ENCODE measurements at places on chromosomes 2 and 18.
A peak's percentile ranks its signal among the peaks of the same experiment; 100 is the strongest.

DNA sequence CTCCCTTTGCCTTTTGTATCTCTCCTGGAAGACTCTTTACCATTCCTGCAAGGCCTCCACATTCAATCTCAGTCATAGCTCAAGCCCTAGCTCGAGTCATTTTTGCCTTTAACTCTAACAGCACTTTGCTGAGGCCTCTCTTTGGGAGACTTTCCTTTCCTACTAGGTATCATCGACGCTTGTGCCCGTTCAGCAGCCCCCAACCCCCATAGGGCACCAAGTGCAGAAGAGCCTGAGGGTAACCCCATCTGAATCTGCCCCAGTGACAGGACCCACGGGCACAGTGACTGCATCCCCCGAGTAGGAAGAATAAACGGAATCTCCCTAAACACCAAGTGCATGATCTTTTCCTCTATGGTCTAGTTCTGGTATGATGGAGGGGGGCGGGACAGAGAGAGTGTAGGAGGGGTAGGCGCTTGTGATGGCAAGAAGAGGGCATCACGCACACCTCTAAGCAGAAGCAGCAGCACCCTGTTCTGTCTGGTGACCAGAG lies 66.3 kb downstream of the UXS1 start:
- no peak for DNase-seq

DNA sequence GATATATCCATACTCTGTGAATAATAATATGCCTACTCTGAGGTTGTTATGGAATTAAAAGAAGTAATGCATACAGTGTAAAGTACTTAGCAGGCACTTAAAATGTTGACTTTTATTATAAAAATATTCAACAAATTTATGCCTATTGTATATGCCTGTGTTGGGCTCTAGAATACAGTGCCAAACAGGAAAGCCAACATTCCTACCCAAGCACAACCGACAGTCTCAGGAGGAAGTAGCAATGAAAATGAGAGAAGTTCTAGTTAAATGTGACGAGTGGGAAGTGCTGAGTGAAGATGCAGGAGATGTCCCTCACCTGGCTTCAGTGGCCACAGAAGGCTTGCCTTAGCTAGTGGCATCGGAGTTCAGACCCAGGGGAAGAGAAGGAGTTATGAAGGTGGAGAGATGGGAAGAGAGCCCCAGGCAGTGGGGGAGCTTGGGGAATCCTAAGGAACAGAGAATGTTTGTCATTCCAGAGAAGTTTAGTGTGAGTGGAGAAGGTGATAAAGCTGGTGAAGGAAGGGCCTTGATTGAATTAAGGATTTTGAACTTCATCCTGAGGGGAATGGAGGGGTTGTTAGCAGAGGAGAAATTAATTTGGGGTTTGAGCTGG lies 105.4 kb upstream of the CNGA3 start:
- DNase-seq = no peak

GRCh38 chr2:43218702-43219382 lies 7.6 kb downstream of the ZFP36L2 start:
- DNase-seq = peak; percentile 29

DNA sequence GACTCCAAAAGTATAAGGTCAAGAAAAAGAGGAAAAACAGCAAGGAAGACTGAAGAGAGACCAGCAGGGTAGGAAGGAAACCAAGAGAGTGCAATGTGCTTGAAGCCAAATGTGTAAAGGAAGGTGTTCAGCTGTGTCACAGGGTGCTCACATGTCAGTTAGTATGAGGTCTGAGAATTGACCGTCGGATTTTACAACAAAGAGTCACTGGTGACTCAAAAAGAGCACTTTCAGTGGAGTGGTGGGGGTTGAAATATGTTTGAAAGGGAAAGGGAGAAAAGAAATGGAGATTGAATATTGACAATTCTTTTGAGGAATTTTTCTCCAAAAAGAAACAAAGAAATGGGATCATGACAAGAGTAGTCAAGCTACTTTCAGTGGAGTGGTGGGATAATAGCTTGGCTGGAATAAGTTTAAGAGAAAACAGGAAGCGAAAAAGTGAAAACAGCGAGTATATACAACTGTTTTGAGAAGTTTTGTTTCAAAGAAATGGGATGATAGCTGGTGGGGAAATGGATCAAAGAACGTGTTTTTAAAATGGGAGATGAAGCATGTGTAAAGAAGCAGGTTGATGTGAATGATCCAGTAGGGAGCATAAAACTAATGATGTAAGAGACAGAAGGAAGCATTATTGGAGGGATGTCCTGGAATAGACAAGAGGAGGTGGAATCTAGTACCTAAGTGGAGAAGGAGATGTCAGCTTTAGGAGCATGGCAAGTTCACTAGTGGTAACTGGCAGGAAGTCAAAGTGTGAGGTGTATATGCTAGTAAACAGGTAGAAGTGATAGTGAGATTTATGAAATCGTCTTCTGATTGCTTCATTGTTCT lies 3.6 kb upstream of the TSPYL6 start:
- no peak for DNase-seq

- DNase-seq = no peak
Observed at GRCh38 chr2:61420991-61421544, 49.8 kb downstream of the USP34 start.

- peak; percentile 78 for DNase-seq
Observed at GRCh38 chr2:156333951-156334495, 1.5 kb upstream of the NR4A2 start.

- no peak for DNase-seq
Observed at GRCh38 chr18:29311580-29311979, 1134.7 kb upstream of the CDH2 start.

DNA sequence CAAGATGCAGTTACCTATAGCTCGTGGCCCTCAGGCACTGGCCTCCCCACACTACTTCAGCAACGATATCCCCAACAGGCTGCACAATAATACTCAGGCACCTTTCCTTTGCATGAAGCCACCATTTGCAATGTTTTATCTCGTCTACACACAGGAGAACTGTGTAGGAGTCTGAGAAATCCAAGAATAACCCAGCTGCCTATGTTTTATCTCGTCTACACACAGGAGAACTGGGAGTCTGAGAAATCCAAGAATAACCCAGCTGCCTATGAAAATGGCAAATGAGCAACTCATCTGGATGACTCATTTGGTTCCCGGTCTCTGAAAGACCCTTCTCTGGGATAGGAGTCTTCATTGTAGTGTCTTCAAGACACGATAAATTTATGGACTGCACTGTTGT lies 18.3 kb upstream of the LNPK start:
- no peak for DNase-seq

DNA sequence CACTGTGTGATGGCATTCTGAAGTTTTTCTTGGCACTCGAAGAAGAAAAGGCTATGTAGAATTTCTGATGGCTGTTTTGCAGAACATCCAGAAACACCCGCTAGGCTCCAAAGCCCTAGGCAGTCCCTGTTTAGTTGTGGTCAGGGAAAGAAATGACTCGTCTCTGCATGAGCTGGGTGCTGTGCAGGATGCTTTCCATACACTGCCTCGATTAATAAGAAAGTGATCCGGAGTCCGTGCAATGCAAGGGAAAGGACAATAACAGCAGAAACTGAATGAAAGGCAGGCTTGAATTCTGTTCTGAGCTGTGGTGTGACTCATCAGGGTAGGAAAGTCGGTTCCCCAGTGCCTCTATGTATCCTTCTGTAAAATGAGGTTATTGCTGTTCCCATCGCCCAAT lies 18.7 kb downstream of the MAPRE3 start:
- DNase-seq = no peak

- DNase-seq = no peak
Observed at GRCh38 chr2:138184428-138184827, 220.2 kb downstream of the HNMT start.

DNA sequence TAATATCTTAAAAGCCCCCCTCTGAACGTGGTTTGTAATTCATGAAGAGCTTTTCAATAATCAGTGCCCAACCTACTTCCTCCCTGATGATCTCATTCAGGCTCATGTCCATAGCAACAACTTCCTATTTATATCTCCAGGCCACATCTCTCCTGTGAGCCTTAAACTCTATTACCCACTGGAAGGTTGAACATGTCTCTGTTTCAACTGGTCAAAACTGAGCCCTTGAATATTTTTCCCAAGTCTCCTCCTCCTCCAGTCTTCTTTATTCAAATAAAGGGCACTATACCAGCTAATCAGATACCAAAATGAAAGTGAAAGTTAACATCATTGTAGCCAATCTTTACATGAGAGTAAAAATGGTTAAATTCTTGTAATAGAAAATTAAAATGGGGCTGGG lies 63.7 kb upstream of the ITGA4 start:
- DNase-seq = peak; percentile 62

DNA sequence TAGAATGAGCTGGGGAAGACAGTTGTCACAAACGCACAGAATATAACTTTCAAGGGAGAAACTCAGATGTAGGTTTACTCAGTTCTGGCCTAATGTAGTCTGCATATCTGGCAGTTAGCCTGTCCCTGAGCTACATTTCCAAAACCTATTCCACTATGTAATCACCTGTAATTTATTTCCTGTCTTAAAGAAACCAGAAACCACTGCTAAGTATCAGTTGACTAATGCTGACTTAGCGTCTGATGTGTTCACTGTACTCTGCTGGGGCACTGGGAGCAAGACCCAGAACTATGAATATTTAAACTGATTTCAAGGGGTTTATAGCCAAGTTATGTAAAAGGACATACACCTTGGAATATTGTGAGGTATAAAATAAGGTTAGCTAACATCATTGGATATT lies 1995.2 kb upstream of the PIK3C3 start:
- DNase-seq = no peak

DNA sequence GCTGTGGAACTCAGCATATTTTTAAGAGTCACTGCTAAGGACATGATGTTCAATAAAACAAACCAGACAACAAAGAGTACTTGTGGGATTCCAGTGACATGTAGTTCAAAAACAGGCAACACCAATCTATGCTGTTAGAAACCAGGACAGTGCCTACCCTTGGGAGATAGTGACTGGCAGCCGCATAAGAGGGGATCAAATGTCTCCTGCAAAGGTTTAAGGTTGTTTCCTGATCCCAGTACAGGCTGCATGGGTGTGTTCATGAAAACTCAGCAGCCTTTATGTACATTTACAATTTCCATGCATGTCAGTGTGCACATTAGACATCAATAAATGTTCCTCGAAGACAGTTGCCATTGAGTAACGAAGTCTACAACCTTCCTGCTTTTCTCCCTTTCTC lies 183.8 kb downstream of the PID1 start:
- DNase-seq = no peak

- DNase-seq = no peak
Observed at GRCh38 chr2:189791338-189792042, 7.2 kb downstream of the PMS1 start.

DNA sequence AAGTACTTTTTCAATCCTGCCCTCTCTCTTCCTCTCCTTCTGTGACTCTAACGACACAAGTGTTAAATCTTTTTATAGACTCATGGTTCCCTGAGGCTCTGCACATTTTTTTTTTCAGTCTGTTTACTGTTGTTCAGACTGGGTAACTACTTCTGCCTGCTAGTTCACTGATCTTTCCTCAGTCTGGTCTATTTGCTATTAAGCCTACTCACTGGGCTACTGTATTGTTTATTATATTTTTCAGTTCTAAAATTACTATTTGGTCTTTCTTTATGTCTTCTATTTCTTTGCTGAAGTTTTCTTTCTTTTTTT lies 21.3 kb downstream of the PPP3R1 start:
- no peak for DNase-seq

GRCh38 chr2:95573866-95574265 lies 17.9 kb upstream of the TRIM43 start:
- DNase-seq = no peak

- DNase-seq = peak; percentile 83
Observed at GRCh38 chr2:138421971-138422335, 79.6 kb upstream of the SPOPL start.

DNA sequence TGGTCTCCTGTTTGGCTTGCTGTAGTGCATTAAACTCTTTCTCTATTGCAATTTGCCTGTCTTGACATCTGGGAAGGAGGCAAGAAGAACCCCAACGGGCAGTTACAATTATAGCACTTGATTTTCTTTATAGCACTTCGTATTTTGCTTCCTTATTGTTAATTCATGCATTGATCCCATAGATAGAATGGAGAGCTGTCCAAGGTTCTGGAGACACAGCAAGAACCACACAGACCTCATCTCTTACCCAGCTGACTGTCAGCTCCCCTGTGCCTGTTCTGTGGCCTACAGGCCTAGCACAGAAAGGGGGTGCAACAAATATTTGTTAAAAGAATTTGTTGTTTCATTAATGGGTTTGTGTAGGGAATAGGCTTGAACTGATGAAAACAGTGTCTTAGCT lies 194.3 kb downstream of the GALNT1 start:
- DNase-seq = no peak

- DNase-seq = no peak
Observed at GRCh38 chr2:109130723-109130995, 1.7 kb downstream of the SH3RF3 start.

- DNase-seq = peak; percentile 87
Observed at GRCh38 chr18:76943542-76944339, 121.4 kb downstream of the ZNF236 start.

GRCh38 chr2:67596871-67597270 lies 199.7 kb downstream of the ETAA1 start:
- DNase-seq = no peak

- no peak for DNase-seq
Observed at GRCh38 chr18:74977041-74977440, 231.9 kb downstream of the PTGR3 start.

DNA sequence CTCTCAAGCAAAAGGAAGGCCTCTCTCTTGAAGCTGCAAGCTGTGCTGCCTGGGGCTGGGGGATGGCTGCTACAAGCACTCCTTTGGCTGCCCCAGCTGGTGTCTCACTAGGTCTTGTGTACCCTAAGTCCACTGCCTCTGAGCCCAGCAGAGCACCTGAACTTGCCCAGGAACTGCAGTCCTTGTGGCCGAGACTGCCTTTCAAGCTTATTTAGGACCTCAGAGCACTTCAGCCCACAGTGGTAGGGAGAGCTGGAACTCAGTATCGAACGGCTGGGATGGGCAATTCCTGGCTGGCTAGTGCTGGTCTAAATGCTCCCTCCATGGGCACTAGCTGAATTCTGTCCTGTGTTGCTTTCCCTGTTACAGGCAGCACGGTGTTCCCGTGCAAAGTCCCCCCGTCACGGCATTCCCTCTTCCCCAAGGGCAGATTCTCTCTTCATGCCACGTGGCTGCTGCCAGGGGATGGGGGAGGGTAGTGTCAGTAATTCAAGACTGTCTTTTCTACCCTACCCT lies 25.9 kb downstream of the STPG4 start:
- DNase-seq = no peak

- DNase-seq = peak; percentile 18
Observed at GRCh38 chr18:60146220-60146960, 226.2 kb downstream of the MC4R start.

- DNase-seq = no peak
Observed at GRCh38 chr2:31694444-31694843, 113.7 kb upstream of the SRD5A2 start.

DNA sequence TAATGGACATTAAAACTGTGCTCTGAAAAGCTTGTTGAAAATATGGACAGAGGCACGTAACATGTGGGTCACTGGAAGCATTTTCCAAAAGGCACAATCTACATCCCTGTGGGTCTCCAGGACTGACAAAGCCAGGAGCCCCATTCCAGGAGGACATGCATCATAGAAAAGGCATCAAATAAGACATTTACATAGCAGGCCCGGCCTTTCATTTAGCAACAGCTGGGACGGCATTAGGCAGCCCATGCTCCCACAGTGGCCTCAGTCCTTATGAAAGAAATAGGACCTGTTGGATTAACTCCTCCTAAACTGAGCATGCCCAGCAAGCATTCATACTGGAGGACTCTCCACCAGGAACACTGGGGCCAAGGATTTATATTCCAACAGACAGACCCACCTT lies 72.2 kb downstream of the TWIST2 start:
- DNase-seq = no peak

- DNase-seq = peak; percentile 38
Observed at GRCh38 chr2:197838036-197838435, 33.6 kb downstream of the PLCL1 start.
